Stomach (tissue), 19 donors: ENCODE measurements at places on chromosomes 2 and 18.

- no peak for DNase-seq
Observed at GRCh38 chr2:16950436-16950835, 284.8 kb upstream of the CYRIA start.

GRCh38 chr18:45619062-45619825, 4.0 kb downstream of the SLC14A2 start:
- peak; percentile 49 for DNase-seq

- DNase-seq = peak; percentile 29
Observed at GRCh38 chr2:189175869-189176433, 3.6 kb downstream of the COL5A2 start.

DNA sequence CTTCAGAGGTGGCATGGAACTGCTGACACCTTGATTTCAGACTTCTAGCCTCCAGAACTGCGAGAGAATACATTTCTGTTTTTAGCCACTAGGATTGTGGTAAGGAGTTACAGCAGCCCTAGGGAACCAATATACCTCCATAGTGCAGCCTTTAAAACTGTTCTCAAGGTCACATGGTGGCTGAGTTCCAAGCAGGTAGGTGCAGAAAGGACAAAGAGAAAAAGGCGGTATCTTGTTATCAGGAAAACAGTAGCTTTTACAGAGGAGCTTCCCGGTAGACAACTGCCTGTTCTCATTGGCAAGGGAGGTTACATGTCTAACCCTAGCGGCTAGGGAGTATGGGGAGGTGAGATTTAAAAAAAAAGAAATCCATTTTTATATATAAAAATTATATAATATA, 96.2 kb upstream of the BCL2L11 start:
- DNase-seq = no peak

- DNase-seq = no peak
Observed at GRCh38 chr2:66443979-66444861, 9.3 kb downstream of the MEIS1 start.

- peak; percentile 5 for DNase-seq
Observed at GRCh38 chr18:32937597-32937996, 164.8 kb upstream of the KLHL14 start.

- DNase-seq = peak; percentile 96
Observed at GRCh38 chr2:96148410-96149217, 3.4 kb upstream of the DUSP2 start.

GRCh38 chr2:74746480-74746879, 87.4 kb upstream of the HK2 start:
- no peak for DNase-seq

DNA sequence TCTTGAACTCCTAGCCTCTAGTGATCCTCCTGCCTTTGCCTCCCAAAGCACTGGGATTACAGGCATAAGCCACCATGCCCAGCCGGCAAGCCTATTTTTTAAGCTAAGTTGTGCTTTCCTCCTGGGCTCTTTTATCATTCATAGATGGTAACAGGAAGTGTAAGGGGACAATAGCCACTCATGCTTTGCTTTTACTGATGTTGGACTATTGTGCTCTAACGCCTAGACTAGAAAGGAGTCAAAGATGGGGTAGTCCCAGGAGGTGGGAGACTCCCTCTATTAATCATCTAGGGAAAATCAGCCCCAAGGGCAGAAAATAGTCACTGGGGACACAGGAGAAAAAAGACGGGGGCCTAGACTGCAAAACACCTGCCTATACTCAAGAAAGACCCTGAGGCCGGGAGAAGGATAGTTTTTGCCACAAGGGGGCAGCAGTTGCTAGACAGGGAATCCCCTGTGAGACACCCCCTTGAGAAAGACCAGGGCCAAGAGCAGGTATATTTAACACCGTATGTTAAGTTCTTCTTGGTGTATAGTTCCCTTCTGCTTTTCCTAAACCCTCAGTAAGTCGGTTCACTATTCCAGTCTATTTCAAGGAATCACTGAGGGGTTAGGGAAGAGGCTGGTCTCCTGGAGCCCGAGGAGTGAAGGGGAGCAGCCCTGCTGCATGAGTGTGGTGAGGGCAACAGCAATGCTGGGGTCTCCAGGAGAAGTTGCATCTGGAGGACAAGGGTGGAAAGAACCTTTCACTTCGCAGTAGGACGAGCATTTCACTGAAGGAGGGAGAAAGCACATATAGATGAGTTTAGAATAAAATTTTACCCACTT, 2.1 kb upstream of the CXCR1 start:
- peak; percentile 73 for DNase-seq

DNA sequence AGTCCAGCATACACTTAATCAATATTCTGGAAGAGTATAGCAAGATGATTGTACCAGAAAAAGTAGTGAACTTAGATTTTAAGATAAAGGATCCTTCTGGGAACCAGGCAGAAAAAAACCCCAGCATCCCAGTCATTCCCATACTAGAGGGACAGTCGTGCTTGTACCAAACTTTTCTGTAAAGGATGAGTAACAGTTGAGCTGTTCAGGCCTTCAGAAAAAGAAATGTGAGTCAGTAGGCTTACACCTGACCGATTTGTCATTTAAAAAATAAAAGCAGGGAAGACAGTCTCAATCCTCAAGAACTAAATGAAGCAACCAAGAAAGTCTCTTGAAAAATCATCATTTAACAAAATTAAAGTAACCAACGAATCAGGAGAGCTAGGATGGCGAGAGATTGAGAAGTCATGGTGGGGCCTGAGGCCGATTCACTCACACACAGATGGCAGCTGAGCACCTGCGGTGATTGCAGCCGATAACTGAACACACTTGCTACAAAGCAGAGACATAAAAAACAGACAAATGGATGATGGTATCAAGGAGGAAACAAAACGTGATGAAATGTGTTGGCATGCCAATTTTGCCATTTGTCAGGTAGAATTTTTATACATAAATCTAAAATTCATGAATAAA, 170.0 kb upstream of the ALKAL2 start:
- no peak for DNase-seq

- no peak for DNase-seq
Observed at GRCh38 chr2:15222856-15223255, 338.3 kb downstream of the NBAS start.

- peak; percentile 25 for DNase-seq
Observed at GRCh38 chr2:20444101-20444992, 2.5 kb upstream of the RHOB start.

- no peak for DNase-seq
Observed at GRCh38 chr2:119749477-119750012, 10.2 kb upstream of the PTPN4 start.

- DNase-seq = no peak
Observed at GRCh38 chr2:161170377-161170776, 10.1 kb downstream of the TANK start.

- no peak for DNase-seq
Observed at GRCh38 chr18:49212819-49213218, 247.6 kb downstream of the DYM start.

DNA sequence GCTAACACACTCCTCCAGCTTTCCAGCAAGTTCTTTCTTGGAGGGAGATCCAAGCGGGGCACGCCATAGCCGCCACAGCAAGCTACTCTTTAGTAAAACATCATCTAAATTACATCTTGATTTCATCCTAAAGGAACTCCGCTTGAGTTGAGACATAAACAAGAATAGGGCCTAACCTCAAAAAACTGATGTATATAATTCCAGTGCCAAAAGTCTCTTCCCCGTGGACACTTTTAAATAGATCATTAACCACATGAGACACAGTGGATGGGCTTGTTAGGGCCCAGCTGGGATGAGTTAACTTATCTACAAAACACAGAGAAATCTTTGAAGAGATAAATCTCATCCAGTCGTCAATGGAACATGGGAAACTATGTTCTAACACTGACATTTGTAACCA, 20.8 kb upstream of the MLPH start:
- no peak for DNase-seq

- DNase-seq = no peak
Observed at GRCh38 chr18:79485788-79486355, 90.1 kb downstream of the NFATC1 start.

DNA sequence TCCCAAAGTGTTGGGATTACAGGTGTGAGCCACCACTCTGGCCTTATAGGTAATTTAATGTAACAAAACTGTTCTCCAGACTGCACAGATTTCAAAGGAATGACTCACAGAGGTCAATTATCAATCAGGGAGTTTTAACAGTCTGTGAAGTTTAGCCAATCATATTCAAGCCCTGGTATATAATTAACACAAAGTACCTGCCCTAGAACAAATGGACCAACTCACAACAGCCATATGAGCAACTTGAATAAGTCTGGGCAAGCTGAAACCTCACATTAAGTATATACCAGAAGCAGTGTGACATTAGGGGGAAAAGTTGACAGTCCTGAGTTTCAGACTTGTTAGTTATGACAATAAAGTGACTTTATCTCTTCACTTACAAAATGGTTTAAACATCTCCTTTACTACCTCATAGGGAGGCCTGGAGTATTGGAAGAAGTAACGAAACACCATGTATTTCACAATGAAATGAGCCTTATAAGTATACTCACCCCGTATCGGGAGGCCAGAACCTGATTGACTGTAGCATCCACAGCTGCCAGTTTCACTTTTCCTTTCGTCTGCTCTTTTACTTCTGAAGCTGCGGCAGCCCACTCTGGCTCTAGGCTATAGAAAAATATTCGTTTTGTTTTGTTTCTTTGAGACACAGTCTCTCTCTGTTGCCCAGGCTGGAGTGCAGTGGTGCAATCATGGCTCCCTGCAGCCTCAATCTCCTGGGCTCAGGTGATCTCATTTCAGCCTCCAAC, 22.2 kb downstream of the PDIA6 start:
- no peak for DNase-seq

DNA sequence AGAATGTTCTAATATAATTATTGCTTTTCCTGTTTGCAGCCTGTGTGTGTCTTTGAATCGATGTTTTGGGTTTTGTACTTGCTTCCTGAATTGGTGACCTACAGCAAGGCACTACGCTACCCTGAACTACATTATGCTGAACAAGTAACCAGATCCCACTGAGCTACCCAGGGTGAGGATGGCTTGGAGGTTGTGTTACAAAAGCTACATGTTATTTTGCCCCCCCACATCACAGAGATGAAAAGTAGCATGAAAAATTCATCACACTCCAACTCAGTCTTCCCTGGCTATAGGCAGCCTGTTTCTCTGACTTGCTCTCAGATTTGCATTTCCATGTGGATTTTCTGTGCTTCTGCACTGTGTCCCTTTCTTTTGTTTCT, 162.1 kb downstream of the LDLRAD4 start:
- DNase-seq = no peak
